ENCODE measurements at places on chromosomes 12 and 14.

GRCh38 chr12:67535971-67536370 lies 112.6 kb upstream of the DYRK2 start:
- no peak for DNase-seq

DNA sequence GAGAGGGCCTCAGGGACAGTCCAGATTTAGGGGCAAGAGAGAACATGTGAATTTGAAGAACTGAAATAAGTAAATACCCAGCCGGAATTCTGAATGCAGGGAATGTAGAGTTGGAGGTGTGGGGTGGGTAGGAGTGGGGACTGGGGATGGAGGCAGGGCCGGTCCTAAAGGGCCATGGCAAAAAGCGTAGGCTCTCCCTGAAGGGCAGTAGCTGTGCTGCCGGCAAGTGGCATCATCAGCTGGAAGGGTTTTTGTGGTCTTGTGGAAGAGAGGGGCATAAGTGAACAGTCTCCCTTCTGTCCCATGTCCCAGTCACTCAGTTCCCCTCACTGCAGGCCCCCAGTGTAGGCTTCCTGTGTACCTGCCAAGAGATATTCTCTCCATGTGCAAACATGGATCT lies 104.6 kb downstream of the GCH1 start:
- no peak for DNase-seq

DNA sequence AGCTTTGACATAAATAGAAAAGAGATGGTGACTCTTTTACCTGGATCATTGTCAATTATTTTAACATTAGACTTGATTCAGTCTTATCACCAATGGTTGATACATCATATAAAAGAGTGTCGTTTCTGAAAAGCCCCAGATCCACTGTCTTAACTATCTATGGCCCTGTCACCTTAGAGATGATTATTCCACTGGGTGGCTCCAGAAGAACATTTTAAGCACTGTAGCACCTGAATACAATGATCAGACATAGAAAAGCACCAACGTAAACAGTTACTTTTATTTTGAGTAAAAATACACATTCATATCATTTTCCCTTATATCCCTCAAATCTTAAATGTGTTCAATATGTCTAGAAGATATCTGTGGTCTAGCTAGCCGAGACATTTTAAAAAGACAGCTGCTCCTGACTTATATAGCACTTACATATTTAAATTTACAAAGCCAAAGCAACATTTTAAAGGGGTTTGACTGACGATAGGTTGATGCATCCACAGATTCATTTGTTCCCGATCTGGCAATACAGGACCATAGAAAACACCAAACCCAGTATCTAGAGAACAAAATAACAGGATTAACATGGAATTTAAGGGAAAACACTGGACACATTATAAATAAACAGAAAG lies 32.9 kb downstream of the TSPAN8 start:
- no peak for DNase-seq

- no peak for DNase-seq
These were observed 17.0 kb upstream of the CFAP54 start for GRCh38 chr12:96472384-96472783.

- DNase-seq: no peak
These were observed 25.5 kb upstream of the BATF start for GRCh38 chr14:75496755-75497154.

- DNase-seq: no peak
These were observed 108.5 kb downstream of the ANO6 start for GRCh38 chr12:45324391-45324790.

- DNase-seq: no peak
These were observed 96.1 kb downstream of the SCN8A start for GRCh38 chr12:51687177-51687576.

DNA sequence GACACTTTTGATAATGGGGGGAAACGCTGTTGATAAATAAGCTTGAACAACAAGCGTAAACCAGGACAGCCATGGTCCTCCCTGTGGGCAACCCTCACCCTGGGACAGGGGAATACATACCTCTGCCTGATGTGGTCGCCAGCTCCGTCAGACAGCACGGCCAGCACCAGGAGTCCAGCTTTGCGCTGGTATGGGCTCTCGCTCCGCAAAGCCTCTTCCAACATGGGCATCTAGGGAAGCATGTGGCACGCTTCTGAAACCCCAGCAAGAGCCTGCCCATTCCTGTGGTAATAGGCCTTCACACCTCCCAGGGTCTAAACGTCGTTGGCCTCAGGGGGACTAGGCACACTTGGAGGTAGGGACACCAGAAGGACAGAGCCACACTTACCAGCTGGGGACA lies 2.9 kb downstream of the IPO4 start:
- DNase-seq: no peak

GRCh38 chr12:103924761-103925641 lies 5.2 kb upstream of the HSP90B1 start:
- DNase-seq: peak; percentile 38

- DNase-seq: no peak
These were observed 18.3 kb upstream of the EIF2B2 start for GRCh38 chr14:74984236-74985027.

DNA sequence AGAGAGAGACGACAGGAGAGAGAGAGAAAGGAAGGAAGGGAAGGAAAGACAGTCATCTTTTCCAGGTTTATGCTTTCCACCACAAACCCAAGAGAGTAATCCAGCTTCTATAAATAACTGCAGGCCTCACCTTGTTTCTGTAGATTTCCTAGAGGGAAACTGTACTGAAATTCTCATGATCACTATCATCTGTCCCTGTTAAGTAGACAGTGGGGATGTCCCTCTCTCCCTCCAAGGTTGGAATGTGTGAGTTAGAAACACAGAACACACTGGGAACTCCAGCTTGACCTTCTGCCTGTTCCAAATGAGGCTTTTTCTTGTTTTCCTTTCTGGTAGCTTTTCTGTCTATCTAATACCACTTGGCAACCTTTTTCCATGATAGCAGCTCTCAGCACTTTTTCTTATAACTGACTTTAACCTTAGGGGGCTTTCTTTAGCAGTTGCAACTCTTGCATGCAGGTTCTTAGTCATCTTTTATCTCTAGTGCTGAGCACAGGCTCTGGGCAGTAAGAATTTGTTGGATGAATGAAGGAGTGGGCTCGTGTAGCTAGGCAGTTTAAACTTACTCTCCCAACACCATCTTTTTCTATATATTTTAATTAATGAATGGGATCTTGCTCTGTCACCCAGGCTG lies 22.8 kb upstream of the FBXO33 start:
- no peak for DNase-seq

DNA sequence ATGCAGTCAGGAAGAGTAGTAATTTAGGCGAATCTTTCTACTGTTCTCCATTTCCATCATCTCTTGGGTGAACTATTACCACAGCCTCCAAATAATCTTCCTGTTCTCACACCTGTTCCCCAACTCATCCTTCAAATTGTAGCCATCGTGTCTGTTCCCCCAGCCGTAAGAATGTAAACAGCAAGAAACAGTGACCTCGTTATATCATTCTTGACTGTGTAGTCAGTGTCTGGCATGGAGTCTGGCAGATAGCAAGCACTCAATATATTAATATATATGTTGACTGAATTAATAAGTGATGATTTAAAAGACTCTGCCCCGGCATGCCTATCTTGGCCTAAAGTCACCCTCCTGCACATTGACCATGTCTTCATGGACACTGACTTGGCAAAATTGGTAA lies 20.3 kb downstream of the PDE6H start:
- no peak for DNase-seq

DNA sequence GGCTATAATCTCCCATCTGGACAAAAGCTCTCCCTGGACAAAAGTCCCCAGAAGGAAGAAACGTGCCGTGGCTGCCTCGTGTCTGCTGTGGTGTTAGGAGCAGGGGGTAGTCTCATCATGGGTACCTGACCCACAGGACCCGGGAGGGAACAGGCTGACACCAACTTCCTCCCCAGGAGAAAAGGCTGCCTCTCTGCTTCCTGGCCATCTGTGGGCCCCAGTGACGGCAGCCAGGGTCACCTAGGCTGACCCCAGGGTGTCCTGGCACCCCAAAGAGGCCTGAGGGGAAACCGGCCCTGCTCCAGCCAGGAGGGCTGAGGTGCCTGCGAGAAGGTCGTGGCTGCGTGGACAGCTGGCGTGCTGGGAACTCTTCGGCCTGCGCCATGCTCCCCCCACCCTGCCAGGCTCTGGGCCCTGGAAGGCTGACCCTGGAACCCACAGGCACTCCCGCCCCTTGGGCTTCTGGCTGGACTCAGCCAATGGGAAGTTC lies 133.9 kb downstream of the RFLNA start:
- DNase-seq: no peak

GRCh38 chr14:75522224-75522982 lies at the start of gene BATF:
Gene BATF, plus strand, starts transcription at chr14:75522469. Its CDS starts 214 bp downstream, at chr14:75522683.
- peak; percentile 85 for DNase-seq

All from stimulated activated CD4-positive, alpha-beta T cell treated with anti-CD3 and anti-CD28 coated beads, Interleukin-4, amount 100 ng/mL, for 4 hours (primary cell).